Tibial artery (tissue), 4 donors: ENCODE measurements at places on chromosomes 7 and 10.

DNA sequence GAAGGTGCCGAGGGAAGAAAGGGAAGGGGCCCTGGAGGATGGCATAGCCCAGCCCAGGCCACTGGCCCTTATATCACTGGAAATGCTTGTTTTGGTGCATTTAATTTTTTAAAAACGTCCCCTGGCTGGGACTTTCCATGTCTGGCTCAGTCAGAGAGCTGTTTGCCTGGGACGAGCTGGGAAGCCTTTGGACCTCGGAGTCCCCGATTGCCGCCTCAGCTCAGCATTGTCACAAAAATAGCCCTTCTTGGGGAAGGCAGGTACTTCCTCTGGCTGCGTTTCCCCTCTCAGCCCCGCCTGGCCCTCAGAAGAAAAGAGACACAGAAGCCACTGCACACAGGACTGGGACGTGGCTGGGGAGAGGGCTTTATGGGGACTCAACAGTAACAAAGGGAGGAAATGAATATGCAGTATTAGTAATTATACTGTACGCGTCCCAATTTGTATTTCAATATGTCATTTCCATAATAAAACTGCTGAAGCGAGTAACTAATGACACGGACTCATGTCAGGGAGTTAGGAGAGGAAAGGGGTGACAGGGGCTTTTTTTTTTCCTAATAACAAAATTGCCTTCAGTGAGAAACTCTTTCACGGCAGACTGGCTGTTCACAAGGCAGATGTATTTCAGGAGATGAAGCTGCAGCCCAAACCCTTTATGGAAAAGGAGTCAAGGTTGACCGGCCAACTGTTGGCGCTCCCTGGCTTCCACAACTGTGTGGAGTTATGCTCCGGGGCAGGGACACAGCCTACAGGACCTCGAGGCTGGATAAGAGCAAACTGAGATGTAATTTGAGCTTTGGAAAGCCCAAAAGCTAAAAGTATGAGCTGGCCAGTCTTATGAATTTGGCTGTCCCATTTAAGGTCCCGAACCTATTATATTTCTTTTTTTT is 31.0 kb upstream of the MXI1 start:
- no peak for DNase-seq

- no peak for DNase-seq
These were observed 61.3 kb downstream of the ABCB4 start for GRCh38 chr7:87413951-87414793.

DNA sequence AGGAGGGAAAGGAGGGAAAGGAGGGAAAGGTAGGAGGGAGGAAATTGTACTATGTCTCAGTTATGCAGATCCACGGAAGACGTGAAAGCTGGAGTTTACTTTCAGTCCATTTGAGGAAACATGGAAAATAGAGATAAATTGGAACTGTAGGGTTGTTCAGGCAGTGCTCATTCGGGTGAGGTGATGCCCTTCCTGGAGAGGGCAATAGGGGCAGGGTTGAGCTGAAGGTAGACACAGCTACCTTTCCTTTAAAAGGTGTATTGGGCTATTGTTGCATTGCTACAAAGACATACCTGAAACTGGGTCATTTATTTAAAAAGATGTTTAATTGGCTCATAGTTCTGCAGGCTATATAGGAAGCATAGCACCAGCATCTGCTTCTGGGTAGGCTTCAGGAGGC is 116.9 kb upstream of the PLXDC2 start:
- DNase-seq, result no peak

DNA sequence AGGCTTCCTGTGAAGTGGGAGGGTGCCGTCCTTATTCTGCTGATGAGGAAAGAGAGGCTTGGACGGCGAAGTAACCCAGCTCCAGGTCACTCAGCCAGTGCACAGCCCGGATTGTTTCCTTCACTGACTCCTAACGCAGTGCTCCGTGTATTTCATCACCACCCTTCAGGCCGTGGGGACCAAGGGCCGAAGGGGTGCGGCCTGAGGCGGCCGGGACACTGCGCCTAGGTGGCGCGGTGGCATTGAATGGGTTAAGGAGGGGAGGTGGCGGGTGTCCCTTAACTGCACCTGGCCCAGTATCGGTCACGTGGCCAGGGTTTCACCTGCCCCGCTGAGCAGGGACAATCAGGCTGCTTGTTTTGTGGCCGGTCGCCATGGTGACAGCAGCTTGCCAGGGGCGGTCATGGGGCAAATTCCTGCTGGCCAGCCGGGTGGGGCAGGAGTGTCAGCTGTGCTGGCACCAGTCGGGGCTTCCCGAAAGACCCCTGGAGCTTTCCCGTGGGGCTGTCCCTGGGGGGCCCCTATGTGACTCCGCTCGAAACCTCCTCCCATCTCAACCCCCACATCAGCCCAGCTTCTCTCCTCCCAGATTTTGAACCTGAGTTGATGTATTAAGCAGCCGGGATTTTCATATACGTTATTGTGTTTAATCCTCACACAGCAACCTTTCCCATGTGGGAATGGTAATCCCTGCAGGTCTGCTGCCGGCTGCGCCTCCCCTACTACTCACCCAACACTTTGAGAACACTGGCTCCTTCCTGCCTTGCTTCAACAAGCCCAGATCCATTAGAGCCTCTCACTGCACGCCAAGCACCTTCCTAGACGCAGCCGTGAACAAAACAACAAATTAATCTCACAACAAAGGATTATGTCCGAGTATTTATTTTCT is 4.4 kb upstream of the ABHD11 start:
- no peak for DNase-seq

GRCh38 chr10:24866604-24867583 is 85.5 kb downstream of the PRTFDC1 start:
- peak; percentile 77 for DNase-seq

GRCh38 chr10:123150986-123151736 is 3.0 kb upstream of the BUB3 start:
- no peak for DNase-seq

DNA sequence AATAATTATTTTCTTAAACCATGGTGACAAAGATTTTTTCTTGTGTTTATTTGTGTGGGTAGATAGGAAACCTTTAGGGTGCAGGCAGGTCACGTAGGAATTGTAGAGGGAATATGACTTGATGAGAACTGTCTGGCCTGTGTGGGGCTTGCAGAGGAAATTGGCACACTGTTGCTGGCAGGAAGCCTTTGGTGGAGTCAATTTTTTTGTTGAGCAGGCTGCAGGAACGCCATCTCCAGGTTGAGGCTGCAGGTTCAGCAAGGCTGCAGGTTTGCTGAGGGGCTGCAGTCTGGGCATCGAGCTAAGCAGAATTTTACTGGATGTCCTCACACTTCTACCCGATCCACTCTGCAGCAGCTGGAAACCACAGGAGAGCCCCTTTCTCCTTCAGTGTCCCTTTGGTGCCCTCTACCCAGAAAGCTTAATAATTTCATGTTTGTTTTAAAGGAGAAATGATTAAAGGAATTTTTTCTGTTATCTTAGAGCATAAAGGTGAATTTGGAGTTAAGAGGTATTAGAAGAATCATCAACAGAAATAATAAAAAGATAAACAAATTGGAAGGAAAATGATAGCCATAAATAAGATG is 37.0 kb downstream of the TBC1D12 start:
- DNase-seq, result no peak
